ENCODE measurements at places on chromosomes 13 and 19. TPM values are rescaled to one million over a fixed set of nuclear protein-coding genes. Genes with fewer than 3 reads are reported as not detected.

Gene BRME1
- total RNA-seq, result 4.0 TPM

Gene CERS1
- not detected for total RNA-seq

Gene ENOX1
- not detected for total RNA-seq

- no peaks in the 10 kb centered on the region for H3K4me1 ChIP-seq
- H3K36me3 ChIP-seq, result no peaks in the 10 kb centered on the region
- H3K27me3 ChIP-seq, result no peaks in the 10 kb centered on the region
- H3K4me3 ChIP-seq, result no peak overlapping the region
These were observed 221.3 kb downstream of the MYO16 start for GRCh38 chr13:108850691-108851090.

Gene EGLN2
- total RNA-seq, result 156 TPM

GRCh38 chr13:72643311-72643989, 84.0 kb downstream of the MZT1 start:
- no peaks in the 10 kb centered on the region for H3K27me3 ChIP-seq
- H3K27ac ChIP-seq, result no peak overlapping the region
- DNase-seq, result peak; percentile 62

DNA sequence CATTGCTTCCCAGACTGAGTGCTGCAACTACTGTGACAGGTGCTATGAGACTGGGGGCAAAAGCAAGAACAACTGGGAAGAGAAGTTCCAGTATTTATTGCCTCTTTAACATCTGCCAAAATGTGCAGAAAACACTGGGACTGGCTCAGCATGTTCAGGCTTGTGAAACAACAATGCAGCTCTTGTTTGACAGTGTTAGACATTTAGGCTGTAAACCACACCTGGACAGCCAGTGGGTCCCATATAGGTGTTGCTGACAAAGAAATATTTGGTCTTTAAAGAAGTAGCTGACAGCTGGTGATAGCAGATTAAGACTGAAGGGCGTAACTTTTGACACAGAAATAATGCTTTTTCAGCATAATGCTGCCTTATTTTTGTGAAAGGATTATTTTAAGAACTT, 88.1 kb downstream of the STOML3 start:
- no peaks in the 10 kb centered on the region for H3K27me3 ChIP-seq
- H3K36me3 ChIP-seq, result no peaks in the 10 kb centered on the region
- H3K4me1 ChIP-seq, result no peaks in the 10 kb centered on the region
- H3K27ac ChIP-seq, result no peak overlapping the region
- DNase-seq, result no peak
- H3K4me3 ChIP-seq, result no peak overlapping the region

Data from natural killer cell (primary cell).